ENCODE measurements at places on chromosomes 2 and 18.

GRCh38 chr2:71604726-71605120, 151.4 kb downstream of the DYSF start:
- DNase-seq: no peak

- DNase-seq: no peak
Observed at GRCh38 chr2:152167065-152167464, 8.5 kb downstream of the STAM2 start.

GRCh38 chr2:55929476-55929875, 5.9 kb upstream of the EFEMP1 start:
- DNase-seq: no peak

GRCh38 chr2:36478999-36479398, 119.0 kb downstream of the FEZ2 start:
- DNase-seq: no peak

DNA sequence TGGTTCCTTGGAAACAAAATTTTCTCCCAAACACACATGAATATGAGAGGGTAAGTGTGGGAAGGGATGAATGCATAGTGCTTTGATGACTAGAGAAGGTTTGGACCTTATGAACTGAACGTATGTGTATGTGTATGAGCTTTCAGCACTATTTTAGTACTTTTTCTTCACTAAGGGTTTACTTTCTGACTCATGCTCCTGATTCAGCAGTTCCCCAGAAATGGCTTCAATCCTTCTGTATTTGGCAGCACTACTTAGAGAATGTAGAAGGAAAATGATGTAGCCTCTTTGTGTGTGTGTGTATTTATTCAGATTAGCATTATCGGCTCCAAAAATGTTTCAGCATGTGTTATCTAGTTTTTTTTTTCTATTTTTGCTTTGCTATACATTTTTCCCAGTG, 22.2 kb downstream of the KCNJ3 start:
- no peak for DNase-seq

DNA sequence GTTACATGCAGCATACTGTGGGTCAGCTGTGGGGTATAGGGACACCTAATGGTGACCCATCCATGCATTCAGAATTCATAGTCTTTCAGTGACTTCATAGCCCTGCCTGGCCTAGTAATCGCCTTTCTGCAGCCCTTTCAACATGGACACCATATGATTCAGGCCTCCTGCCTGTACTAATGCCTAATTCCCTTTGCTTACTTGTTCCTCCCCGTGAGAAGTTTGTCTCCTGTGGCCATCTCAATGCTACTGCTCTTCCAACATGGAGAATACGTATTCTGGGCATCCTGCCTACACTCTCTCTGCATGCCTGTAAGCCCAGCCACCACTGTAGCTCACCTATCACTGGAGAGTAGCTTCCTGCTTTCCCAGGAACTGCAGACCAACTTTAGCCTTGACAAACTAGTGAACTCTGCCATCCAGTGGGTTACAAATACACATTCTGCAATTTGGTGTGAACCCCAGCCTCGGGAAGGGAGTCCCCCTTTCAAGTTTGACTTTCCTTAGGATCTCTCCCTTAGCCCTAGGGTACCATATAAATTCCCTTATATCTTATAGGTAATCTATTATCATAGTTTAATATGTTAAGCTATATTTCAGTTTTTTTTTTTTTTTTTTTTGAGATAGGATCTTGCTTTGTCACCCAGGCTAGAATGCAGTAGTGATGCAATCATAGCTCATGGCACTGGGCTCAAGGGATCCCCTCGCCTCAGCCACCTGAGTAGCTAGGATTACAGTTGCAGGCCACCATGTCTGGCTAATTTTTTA, 22.3 kb downstream of the M1AP start:
- DNase-seq: no peak

DNA sequence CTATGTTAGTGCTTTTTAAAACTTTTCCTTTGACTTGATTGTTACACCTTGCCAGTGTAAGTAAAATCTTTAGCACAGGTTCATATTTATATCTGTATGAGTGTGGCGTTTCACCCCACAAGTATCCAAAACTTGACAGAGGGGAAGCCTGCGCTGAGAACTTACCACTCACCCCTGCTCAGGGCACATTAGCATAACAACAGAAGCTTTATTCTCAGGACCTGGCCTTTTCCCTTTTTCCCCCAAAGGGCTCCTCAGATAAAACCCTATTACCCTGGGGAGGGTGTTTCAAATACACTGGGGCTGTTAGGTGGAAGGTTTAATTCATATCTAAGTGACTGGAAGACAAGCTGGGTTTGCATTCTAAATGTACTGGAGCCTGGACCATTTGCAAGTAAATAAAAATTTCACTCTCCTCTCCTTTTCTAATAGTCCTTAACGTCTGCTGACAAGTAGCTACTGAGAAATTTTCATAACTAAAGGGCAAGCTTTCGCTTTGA, 276.6 kb downstream of the RNF152 start:
- DNase-seq: no peak

GRCh38 chr2:23215016-23215415, 170.0 kb upstream of the KLHL29 start:
- no peak for DNase-seq

DNA sequence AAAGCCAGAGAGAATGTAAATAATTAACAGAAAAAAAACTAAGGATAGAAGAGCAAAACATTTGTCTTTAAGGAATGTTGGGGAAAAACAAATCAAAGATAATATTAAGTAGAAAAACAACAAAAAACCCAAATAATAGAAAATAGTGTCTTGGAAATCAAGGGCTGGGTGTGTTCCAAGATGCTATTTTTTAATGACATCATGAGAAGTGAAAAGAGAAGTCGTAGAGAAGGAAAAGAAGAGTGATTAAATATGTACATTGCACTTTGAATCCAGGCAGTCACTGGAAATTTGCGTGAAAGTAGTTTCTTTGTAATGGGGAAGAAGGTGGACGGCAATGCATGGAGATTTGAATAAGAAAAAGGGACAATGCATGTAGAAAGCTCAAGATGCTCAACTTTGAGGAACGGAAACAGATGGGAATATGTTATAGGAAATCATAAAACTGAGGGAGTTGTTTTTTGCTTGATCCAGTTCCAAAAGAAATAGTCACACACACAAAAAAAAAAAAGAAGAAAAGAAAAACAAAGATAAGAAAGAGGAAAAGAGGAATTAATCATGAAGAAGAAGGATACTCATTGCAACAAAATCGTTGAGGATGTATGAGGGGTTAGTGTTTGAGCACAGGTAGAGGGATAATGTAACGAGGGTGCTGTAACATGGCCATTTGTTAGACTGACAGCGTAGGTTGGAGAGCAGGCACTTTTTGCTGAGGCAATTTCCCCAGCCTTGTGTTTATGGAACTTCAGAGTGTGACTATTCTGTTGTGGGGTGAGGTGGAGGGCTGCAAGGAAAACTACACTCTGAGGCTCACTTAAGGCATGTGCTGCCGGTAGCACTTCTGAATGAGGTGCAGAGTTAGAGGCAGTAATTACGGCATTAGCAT, 184.1 kb downstream of the CALCRL start:
- DNase-seq: no peak

Data from stimulated activated CD8-positive, alpha-beta memory T cell treated with anti-CD3 and anti-CD28 coated beads, Interleukin-4, amount 100 ng/mL, for 1 hour (primary cell).